ENCODE measurements at places on chromosomes 5 and 9.

DNA sequence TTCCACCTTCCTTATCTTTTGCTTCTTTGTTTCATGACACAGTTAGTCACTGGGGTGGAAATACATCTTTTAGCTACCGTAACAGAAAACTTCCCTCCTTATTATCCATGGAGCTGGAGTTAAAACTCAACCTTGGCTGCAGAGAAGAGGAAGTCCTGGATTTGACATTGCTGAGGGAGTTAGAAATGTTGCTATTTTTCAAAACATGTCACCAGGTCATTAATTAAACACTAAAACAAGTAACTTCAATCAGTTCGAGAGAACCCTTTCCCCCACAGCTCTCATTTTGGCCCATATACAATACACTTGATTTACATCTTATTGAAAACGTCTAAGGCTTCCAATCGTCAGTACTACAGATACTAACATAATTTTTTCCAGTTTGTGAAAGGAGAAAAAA lies 237.9 kb upstream of the CD180 start:
- DNase-seq = no peak

DNA sequence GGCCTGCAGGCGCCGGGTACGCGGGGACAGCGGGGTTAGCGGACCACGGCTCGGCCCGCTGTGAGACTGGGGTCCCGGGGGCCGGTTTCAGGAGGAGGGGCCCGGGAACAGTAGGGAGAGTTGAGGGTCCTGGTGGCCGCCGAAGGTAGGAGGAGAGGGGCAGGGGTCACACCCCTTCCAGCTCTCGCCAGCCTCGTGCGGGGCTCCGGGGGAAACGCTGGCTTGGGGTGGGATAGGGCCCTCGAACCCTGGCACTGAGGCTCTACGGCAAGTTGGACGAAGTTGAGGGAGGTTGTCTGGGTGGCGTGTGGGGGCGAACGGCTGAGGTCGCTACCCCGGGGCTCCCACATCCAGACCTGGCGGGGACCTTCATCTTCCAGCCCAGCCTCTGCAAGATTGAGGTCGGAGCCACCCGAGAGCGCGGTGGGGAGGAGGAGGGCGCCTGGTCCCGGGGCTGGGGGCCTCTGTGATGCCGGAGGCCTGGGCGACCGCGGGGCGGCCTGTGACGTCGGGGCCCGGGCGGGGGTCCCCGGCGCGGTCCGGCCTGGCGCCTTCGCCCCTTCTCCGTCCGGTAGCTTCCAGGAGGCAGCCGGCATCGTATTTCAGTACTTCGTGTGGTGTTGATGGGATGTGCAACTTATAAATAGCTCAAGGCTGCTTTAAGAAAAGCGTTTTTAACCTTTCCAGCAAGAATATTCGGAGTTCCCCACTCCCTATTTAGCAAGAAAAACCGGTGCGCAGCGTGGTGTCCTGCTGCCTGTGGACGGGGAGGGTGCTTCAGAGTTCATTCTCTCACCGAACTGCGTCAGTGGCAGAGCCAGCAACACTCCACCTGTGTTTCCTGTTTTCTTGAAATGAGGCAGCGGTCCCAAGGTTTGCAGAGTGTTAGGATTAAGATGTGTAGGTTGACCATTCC lies 902 bp downstream of the HABP4 start:
- no peak for DNase-seq

DNA sequence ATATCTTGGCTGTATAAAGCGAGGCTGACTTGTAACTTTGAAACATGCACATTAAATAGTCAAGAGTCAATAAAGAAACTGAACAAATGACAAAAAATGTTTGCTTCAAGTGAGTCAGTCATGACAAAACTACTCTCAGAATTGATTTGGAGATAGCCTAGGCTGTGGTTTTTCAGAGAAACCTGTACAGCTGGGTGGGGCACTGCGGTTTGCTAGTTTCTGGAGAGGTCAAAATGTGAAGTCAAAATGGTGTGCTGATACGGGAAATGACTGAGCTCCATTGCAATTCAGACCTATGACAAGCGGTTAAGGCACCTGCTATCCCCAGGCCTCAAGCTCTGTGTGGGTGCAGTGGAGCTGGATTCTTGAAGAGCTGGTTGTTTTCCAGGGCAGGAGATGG lies 10.3 kb upstream of the CD180 start:
- no peak for DNase-seq

- DNase-seq = no peak
These were observed 19.6 kb upstream of the C5orf47 start for GRCh38 chr5:173969167-173970049.

- no peak for DNase-seq
These were observed 6.4 kb upstream of the ARL14EPL start for GRCh38 chr5:116025866-116026265.

DNA sequence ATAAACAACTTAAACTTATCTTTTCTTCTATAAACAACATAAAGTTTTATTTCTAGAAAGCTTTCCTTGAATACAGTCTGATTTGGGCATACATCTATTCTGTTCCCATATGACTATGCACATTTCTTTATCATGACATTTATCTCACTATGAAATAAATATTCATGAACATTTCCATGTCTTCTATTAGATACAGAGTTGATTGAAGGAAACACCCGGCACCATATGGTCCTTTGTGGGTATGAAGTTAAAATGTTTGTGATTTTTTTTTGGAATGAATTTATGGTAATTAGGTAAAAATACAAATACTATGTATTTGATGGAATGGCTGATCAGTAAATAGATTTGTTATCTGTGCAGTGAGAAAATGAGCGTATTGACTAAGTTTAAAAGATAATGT lies 1209.8 kb upstream of the ACO1 start:
- no peak for DNase-seq

GRCh38 chr9:94139672-94140417 lies 55.6 kb downstream of the PTPDC1 start:
- DNase-seq = no peak

DNA sequence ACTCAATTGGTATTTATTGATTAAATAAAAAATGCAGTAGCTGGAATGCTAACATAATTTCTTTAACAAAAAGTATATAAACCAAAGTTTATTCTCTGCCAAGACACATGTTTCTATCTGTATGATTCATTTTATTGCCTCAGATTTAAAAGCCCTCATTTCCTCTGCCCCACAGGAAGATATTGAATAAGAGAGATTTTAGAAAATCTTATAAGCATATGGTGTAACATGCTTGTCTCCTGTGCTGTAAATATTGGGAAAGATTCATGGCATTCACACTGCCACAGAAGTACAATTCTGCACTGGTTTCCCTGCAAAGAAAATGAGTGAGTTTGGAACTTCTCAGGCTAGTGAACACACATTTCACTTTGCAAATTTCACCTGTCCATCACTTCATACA lies 134.9 kb upstream of the FBXL7 start:
- DNase-seq = no peak

GRCh38 chr5:151345808-151346478 lies 1.4 kb downstream of the SLC36A2 start:
- DNase-seq = no peak

DNA sequence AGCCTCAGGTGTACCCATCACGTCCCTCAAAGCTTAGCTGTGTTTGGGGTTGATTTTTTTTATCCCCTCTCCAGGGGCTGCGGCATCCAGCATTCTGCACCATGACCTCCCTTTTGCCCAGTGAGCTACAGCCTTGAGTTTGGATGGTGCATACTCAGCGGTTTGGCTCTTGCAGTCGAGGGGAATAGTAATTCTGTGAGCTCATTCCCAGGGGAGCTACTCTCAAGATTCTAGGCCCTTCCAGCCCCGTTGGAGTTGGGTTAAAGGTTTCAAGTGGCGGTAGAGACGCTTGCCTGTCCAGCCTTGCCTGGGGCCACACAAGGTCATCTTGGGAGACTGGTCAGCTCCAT lies 102.2 kb upstream of the SPRY4 start:
- DNase-seq = peak; percentile 37

DNA sequence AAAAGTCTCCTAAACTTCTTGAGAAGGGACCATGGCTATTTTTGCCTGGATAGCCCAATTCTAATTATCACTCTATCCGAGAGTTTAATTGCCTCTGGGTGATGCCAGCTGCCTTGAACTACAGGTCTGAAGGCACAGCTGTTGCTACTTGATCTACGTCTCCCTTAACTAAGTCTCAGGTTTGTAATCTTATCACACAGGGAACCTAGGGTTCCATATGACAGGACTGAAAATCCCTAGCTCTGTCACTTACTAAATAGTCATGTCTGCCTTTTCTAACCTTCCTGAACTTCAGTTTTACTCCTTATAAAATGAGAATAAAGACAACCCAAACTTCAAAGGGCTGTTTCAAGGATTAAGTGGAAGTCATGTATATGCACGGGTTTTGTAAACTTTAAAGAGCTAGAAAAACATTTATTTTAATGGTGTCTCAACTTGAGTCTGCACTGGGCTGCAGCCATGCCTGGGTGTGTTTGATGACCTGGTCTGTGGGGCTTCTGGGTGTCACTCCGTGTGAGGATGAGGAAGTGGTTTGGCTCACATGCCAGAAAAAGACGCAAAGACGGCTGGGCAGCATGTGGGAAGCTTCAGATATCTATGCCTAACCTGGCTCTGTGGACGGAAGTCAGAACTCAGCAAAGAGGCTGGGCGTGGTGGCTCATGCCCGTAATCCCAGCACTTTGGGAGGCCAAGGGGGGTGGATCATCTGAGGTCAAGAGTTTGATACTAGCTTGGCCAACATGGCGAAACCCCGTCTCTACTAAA lies 129.3 kb upstream of the SLC44A1 start:
- no peak for DNase-seq

GRCh38 chr9:116394894-116395698 lies 241.5 kb downstream of the PAPPA start:
- no peak for DNase-seq

All from mesenteric fat pad (tissue), 1 donor.